CD4-positive, alpha-beta T cell treated with Interleukin-17A for 1 hour (primary cell): ENCODE measurements at places on chromosomes 6 and 20.

DNA sequence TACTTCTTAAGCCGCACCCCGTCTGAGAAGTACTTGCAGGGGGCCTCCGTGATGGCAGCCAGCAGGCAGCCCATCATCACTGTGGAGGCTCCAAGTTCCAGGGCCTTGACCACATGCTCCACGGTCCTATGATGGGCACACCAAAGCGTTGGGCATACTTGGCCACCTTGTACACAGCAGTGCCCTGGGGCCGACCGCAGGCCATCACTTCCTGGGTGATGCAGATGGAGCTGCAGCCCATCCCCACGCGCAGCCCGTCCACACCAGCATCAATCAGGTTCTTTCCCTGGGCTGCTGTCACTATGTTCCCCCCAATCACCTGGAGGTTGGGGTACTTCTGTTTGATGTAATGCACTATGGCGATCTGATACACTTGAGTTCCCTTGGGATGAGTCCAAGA is 19.8 kb upstream of the RNF144B start:
- DNase-seq: no peak

DNA sequence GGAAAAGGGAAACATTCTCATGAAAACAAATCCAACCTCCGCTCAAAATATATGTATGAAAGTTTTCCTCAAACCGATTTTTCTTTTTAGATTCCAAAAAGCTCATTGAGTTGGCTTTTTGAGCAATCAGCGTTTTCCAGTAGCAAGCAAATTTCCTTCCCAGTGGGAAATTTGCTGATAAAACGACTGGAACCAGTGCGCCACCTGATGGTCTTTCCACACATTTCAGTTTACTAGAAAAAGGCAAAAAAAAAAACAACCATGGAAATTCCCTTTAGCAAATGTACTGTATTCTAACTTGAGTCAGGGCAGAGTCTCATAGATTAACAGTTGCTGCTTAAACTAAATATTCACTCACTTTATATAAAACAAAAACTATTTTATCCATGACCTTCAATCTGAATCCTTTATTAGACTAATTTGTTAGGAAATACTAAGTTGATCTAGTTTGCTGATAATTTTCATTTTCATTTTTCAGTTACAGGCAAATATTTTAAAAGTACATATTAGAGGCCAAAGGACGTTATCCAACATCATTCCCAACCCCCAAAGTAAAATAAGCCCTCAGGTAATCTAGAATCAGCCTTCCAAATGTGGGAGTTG is 271.5 kb downstream of the FOXA2 start:
- DNase-seq: no peak

GRCh38 chr20:9995510-9996272 is 39.1 kb upstream of the ANKEF1 start:
- DNase-seq: no peak

DNA sequence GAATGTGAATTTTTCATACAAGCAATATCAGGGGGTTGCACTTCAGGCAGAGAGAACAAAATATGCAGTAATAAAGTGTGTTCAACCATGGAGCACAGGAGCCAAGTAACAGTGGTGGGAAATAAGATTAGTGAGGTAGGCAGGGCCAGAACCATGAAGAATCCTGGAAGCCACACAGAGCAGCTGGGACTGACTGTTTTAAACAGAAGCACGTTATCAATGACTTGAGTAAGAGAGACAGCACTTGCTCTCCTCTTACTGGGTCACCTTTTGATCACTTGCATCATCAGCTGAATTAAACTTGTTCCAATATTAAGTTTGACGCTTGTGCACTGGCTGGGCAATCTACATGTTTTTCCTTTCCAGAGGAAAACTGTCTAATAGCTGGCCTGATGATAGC is 238.5 kb downstream of the TBX18 start:
- DNase-seq: no peak

GRCh38 chr6:24795106-24795505 is 3.6 kb downstream of the ARMH2 start:
- DNase-seq: no peak

DNA sequence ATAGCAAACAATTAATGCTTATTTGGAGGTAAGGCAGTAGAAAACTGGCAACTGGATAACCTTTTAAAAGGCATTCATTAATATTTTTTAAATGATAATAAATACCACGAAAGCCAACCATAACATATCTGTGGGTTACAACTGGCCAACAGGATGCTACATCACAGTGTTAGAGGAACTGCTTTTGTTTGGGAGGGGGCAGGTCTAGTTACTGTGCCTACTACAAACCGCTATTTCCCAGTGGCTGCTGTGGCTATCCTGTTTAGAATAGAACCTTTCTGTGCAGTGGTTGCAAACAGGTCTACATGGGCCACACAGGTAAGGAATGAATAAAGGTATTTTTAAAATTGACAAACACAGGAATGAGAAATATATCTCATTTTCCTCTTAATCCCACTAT is 976 bp downstream of the PIGT start:
- no peak for DNase-seq

GRCh38 chr6:14744212-14744556 is 501.7 kb upstream of the JARID2 start:
- no peak for DNase-seq

- DNase-seq: peak; percentile 62
Measured at GRCh38 chr6:16486661-16487060, 248.3 kb downstream of the GMPR start.
